Stimulated activated CD4-positive, alpha-beta T cell treated with anti-CD3 and anti-CD28 coated beads, TNF-alpha, amount 100 ng/mL, for 1 hour (primary cell): ENCODE measurements at places on chromosomes 7 and 10.

- DNase-seq = no peak
Measured at GRCh38 chr10:24982319-24983112, 30.1 kb upstream of the PRTFDC1 start.

DNA sequence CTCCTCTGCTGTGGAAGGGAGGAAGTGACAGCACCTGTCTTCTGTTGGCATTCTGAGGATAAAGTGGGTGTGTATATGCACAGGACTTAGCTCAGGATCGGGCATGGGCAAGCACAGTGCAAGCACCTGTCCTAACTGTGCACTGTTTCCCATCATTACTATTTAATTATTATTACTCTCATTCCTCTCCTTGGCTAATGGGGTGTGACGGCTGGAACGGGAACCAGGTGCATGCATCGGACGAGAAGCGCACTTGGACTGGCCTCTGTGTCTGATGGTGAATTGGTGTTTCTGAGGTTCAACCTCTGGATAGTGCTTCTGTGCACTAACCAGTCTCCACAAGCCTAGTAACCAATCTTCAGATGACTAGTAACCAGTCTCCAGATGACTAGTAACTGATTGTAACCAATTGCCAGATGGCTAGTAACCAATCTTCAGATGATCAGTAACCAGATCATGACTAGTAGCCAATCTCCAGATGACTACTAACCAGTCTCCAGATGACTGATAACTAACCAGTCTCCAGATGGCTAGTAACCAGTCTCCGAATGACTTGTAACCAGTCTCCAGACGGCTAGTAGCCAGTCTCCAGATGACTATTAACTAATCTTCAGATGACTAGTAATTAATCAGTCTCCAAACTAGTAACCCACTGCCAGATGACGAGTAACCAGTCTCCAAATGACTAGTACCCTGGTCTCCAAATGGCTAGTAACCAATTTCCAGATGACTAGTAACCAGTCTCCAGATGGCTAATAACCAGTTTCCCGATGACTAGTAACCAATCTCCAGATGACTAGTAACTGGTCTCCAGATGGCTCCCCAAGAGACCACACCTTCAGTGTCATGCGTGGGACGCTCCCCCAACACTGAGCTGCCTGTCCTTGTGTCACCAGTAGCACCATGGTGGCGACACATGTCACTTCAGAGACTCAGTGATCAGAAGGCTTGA is 85.8 kb downstream of the PAXIP1 start:
- DNase-seq = no peak

DNA sequence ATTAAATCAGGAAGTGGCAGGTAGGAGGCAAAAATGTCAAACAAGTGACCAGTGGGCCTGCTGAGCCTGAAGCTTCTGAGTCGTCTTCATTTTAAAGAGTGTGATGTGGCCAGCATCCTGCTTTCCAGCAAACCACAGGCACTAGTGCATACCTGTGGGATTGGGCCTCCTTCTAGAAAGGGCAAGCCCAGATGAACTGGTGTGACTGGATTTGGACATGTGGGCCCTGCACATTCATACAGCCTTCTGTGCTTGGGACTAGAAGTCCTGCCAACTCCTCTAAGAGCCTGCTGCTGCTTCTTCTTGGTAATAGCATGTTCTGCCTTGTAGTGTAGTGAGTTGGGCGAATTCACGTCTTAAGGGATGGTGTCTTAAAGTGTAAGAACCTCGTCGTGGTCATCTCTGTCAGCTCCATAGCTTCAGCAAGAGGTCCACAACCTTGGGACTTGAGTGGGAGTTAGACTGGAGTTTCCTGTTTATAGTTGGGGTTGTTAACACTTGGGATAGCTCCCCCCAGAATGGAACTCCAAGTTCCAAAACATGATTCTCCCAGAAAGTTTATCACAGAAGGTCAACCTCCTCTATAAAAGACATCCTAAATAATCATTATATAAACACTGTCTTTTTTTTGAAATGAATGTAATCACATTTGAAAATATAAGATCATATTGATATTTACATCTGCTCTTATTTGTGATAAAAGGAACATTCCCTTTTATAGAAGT is 11.2 kb downstream of the BMPER start:
- no peak for DNase-seq

- DNase-seq = no peak
Measured at GRCh38 chr7:148037044-148037443, 553.5 kb upstream of the C7orf33 start.

GRCh38 chr10:43885842-43886241 is 237.2 kb upstream of the ZNF32 start:
- no peak for DNase-seq

GRCh38 chr10:2196272-2196671 is 458.9 kb upstream of the ADARB2 start:
- no peak for DNase-seq

DNA sequence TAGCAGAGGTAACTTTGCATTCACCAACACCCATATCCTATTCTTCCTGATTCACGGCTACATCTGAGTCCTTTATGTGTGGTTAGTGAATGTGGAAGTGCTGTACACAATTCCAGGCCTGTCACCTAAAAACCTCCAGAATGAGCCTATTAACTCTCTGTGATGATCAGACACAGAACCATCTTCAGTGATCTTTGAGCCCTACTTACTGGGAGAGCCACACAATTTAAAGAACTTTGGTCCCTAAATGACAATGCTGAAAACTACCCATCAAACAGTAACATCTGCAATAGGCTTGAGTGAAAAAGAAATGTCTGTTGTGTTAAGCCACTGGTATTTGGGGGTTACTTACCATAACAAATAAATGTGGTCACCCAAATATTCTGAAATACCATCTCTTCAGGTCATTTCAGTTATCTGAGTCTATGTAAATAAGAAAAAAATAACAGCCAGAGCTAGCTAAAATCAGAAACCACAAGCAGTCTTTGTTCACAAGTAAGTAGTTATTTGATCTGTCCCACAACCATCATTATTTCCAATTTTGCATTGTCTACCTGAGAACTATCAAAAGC is 145.7 kb downstream of the HGF start:
- DNase-seq = no peak

DNA sequence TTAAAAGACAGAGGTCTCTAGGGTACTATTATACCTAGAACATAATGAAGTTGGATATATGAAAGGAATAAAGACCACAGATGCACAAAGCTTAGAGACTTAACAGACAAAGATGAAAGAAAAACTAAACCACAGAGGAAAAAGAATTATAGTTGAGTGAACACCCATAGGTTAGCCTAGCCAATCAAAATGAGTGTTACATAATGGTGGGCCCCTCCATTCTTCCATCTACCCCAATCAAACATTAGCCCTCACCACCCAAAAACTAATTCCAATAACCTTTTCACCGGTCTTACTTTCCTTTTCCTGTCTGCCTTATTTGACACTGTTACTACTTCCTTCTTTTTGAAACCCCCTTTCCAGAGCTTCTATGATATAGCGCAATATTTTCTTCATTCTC is 130.1 kb downstream of the ELMO1 start:
- no peak for DNase-seq

DNA sequence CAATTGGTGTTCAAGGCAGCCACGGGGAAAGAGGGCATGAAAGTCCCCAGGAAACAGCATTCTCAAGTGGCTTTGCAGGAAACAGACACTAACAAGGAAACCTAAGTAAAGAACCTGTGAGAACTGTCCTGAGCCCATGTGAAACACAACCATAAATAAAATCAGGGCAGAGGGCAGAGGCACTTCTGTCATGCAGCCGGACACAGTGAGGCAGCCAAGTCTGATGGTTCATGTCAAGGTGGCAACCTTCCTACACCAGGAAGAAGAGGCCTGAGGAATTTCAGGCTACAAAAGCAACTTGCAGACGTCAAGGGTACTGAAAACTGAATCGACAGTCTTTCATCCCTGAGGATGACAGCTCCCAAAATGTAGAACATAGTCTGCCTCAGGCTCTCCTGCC is 458.2 kb upstream of the NPVF start:
- DNase-seq = no peak

DNA sequence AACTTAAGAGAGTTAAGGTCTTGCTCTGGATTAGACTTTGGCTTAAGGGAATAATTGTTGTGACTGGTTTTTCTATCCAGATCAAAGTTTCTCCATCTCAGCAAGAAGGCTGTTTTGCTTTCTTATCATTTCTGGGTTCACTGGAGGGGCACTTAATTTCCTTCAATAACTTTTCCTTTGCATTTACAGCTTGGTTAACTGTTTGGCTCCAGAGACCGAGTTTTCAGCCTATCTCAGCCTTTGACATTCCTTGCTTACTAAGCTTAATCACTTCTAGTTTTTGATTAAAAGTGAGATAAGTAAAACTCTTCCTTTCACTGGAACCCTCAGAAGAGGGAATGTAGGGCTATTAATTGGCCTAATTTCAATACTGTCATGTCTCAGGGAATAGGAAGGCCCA is 76.4 kb downstream of the LARP4B start:
- no peak for DNase-seq

- no peak for DNase-seq
Measured at GRCh38 chr7:7693881-7694280, 24.5 kb downstream of the RPA3 start.

- no peak for DNase-seq
Measured at GRCh38 chr7:100675105-100675451, 1.5 kb downstream of the GNB2 start.

DNA sequence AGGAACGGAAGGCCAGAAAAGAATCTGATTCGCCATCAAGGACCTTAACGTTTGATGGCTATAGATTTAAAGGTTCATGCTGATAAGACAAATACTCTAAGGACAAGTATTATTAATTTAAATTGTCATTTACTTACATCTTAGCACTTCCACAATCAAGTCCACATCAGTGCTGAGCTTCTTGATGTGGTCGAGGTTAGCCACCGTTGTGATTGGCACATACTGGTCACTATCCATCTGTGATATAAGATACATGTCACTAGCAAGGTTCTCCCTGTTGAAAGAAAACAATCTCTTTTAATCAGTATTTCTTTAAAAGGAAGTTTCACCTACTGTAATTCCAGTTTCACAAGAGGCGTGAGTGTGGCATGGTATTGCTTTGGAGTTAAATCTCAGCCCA is 88.7 kb downstream of the LARP4B start:
- DNase-seq = no peak

DNA sequence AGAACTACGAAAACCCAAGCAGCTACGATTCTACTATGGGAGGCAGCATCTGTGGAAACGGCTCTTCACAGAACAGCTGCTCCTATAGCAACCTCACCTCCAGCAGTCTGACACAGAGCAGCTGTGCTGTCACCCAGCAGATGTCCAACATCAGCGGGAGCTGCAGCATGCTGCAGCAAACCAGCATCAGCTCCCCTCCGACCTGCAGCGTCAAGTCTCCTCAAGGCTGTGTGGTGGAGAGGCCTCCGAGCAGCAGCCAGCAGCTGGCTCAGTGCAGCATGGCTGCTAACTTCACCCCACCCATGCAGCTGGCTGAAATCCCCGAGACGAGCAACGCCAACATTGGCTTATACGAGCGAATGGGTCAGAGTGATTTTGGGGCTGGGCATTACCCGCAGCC is 81.6 kb upstream of the SAMD8 start:
- no peak for DNase-seq

GRCh38 chr7:157506268-157506667 is 169.5 kb downstream of the DNAJB6 start:
- DNase-seq = no peak

- DNase-seq = no peak
Measured at GRCh38 chr7:135160098-135160857, 10.2 kb downstream of the CYREN start.

DNA sequence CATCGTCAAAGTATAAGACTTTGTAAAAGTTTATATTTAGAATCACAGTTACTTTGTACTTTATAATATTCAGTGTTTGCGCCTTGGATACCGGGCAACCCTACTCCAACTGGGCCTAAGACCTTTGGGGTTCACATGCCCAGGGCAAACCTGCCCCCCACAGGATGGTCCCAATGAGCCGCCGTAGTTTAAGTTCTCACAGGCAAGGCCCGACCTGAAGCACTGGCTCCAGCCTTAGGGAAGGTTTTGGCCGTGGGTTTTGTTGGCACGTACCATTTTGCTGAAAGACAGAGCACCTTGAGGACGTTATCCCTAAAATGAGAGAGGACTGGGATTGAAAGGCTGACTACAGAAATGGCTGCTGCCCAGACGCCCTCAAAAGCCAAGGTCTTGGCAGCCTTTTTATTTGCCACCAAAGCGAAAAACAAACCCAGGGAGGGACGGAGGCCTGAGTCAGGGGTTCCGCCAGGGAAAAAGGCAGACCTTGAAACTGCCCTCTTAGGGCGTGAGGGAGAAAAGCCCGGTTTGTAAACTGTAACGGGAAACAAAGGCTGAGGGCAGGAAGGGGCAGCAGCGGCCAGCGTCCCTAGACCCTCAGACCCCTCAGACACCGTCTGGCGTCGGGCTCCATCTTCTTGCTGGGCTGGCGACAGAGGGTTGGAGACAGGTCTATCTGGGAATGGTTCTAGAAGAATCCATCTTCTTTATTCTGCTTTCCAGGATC is at the start of gene CCDC172:
CCDC172 (plus strand) TSS at position 222 of the 724 bp plus-strand sequence. CDS start 564 bp downstream, outside the sequence.
- DNase-seq = no peak

- no peak for DNase-seq
Measured at GRCh38 chr10:86257683-86258082, 108.9 kb downstream of the GRID1 start.

GRCh38 chr10:95456516-95456915 is 104.7 kb downstream of the SORBS1 start:
- no peak for DNase-seq

GRCh38 chr7:75957021-75957736 is 37.2 kb downstream of the TMEM120A start:
- no peak for DNase-seq

DNA sequence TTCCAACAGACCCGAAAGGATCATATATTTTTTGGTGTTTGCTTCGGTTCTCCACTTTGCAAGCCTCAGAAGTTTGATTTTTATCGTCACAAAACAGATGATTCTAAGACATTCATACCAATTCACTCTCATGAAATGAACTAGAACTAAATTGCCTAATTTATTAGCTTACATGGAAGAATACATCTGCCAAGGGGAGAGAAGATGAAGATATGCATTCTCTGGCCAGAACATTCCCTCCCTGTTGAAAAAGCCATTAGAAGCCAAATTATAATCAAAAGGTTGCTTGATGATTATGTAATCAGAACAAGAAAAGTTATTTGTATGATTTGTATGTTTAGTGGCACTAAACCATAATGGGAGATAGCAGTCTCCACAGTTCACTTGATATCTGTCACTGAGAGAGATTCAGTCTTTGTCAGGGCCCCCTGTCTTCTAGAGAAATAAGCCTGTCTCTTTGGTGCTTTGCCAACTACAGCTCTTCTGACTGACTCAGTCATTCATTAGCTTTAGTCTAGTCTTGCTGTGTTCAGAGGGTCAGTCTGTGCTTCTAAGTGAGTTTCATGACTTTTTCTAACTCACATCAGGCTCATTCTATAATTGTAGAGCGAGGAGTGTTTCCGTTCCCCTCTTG is 95.3 kb upstream of the GNAI1 start:
- DNase-seq = no peak

- no peak for DNase-seq
Measured at GRCh38 chr10:109895095-109895818, 28.1 kb downstream of the XPNPEP1 start.
